GOT3 (cell line): ENCODE measurements at places on chromosomes 13 and 19.

- no peak for DNase-seq
Measured at GRCh38 chr13:97719736-97720135, 233.7 kb upstream of the IPO5 start.

GRCh38 chr13:70747262-70747661, 639.0 kb upstream of the KLHL1 start:
- no peak for DNase-seq

DNA sequence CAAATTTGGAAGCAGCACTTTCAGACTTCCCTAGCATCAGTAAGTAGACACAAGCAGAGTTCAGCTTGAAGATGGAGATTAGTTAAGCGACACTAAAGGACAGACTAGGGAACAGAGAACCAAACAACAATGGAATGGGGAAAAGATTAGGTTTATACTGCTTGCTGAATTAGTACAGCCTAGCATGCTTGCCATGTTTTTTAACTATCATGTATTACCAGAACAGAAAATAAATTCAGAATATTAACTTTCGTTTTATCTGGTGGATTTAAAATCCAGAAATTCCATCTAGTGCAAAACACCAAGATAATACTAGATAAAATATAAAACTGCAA, 451.5 kb upstream of the SLC10A2 start:
- no peak for DNase-seq

DNA sequence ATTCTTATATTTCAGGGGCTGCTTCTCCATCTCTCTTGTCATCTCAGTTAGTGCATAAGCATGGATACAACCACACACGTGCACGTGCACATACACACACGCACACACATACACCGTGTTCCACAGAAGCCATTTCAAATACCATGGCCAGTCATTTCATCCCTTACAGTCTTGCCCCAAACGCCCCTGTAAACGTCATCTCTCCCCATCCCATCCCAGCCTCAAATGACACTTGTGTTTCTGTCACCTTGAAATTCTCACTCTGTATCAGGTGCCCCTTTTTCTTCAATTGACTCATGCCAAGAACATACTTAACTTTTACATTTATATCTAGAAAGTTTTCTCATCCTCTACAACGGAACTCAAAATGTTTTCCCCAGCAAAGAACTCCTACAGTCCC, 220.5 kb downstream of the IRS2 start:
- no peak for DNase-seq

DNA sequence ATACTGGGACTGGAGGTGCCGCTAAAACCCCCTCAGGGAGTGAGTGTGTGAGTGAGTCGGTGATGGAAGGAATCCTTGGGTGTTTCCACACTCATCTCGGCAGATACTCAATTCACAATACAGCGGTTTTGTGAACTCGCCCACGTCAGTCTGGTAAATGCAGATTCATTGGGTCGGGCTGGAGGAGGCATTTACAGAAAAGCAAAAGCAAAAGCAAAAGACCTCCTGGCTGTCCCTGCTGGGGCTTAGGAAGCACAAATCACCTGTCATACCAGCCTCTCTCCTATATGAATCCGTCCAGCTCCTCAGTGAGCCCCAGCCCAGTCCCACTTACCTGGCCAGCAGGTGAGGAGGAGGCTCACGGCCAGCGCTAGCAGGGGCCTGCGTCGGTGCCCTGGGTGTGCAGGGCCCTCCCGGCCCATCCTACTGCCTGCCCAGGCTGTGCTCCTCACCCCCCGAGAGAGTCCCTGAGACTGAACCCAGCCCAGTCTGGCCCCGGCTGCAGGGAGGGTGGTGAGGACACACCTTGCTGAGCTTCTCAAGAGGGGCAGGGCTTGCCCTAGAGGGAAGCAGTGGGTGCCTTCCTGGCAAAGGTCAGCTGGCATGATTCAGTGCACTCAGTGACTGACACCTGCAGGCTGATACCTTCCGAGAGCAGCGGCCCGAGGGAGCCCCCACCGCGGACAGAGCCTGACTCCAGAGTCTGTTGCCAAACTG, at the start of gene MUC16:
TSS of gene MUC16 (minus strand) at position 475 of the 717 bp plus-strand sequence.
- no peak for DNase-seq

- no peak for DNase-seq
Measured at GRCh38 chr13:67152085-67152484, 78.1 kb downstream of the PCDH9 start.

DNA sequence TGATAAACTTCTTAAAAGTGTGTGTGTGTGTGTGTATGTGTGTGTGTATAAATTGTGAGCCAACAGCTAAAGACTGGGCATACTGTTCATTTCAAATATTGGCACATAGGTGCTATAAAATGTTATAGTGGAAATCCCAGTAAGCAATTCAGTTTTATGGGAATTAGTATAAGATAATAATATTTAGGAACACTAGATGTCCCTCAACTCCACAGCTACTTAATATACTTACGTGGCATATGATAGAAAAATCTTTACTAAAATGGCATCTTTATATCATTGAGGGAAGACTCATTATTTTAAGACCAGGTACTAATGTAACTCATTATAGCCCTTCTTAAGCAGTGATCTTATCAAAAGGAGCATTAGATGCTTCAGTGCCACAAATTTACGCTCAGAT, 266.2 kb downstream of the MAB21L1 start:
- no peak for DNase-seq

DNA sequence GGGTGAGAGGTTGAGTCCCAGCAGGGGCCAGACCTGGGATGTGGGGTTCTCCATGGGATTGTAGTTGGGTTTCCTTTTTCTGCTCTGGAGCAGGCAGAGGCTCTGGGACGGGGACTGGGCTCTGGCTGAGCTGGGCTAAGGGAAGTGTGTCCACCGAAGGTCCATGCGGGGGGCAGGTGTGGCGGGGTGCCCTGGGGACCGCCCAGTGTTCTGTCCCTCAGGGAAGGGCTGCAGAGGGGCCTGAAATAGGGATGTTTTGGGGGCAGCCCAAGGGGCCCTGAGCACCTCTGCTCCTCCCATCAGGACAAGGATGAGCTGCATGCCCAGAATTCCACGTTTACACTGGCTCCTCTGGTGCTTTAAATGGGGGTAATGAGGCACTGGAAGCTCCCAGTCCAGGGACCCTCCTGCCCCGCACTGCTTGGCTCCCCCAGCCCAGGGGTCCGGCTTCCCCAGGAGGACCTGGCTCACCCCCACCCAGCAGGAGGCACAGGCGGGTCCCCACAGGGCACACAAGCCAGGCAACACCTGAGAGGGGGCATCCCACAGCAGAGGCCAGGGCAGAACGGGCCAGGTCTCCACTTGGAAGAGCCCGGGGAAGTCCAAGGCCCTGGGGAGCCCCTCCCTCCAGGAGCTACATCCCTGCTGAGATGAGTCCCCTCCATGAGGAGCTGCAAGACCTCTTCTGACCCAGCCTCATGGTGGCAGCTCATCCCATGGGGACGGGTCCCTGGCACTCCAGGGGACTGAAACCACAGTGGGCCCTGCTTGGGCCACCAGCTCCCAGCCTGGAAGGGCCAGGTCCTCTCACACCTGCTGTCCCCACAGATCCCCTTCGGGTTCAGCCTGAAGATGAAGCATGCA, 14.7 kb upstream of the ZNF14 start:
- DNase-seq = no peak

DNA sequence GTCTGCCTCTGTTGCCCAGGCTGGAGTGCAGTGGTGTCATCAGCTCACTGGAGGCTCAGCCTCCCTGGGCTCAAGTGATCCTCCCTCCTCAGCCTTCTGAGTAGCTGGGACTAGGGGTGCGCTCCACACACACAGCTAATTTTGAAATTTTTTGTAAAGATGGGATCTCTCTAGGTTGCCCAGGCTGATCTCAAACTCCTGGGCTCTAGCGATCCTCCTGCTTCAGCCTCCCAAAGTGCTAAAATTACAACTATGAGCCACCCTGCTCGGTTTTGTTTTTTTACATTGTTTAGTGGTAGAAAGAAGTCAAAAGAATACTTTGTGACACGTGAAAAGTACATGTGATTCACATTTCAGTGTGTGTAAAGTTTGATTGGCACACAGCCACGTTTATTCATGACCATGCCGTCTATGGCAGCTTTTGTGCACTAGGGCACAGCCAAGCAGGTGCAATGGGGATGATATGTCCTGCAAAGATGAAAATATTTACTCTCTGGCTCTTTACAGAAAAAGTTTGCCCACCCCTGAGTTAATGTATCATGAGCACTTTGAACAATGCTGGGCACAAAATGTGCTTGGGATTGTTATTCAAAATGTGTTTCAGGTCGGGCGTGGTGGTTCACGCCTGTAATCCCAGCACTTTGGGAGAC, 16.2 kb upstream of the NFIC start:
- no peak for DNase-seq

GRCh38 chr19:13718733-13719132, 45.6 kb upstream of the MRI1 start:
- DNase-seq = peak; percentile 48

- no peak for DNase-seq
Measured at GRCh38 chr19:46721269-46722003, 4.5 kb upstream of the PRKD2 start.

GRCh38 chr13:61391426-61391825, 24.2 kb downstream of the PCDH20 start:
- DNase-seq = no peak

GRCh38 chr13:46621133-46621532, 68.2 kb downstream of the LRCH1 start:
- DNase-seq = no peak

GRCh38 chr13:111629457-111629856, 309.0 kb downstream of the TEX29 start:
- DNase-seq = no peak

DNA sequence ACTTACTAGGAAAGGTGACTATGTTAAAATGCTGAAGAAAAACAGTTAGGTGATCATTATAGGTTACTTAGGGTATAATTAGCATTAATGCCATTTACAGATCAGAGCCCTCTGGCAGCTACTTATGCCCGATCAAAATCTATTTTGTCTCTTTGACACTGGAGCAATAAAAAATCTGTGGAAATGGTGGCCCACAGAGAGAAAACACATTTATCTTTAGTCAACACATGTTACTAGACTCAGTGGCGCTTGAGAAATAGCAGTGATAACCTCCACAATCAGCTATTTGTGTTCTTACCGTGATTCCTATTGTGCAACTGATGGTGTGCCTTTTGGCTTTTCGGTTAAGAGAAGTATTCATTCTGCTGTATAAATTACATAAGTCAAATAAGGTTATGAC, 1519.6 kb downstream of the PCDH9 start:
- DNase-seq = no peak

DNA sequence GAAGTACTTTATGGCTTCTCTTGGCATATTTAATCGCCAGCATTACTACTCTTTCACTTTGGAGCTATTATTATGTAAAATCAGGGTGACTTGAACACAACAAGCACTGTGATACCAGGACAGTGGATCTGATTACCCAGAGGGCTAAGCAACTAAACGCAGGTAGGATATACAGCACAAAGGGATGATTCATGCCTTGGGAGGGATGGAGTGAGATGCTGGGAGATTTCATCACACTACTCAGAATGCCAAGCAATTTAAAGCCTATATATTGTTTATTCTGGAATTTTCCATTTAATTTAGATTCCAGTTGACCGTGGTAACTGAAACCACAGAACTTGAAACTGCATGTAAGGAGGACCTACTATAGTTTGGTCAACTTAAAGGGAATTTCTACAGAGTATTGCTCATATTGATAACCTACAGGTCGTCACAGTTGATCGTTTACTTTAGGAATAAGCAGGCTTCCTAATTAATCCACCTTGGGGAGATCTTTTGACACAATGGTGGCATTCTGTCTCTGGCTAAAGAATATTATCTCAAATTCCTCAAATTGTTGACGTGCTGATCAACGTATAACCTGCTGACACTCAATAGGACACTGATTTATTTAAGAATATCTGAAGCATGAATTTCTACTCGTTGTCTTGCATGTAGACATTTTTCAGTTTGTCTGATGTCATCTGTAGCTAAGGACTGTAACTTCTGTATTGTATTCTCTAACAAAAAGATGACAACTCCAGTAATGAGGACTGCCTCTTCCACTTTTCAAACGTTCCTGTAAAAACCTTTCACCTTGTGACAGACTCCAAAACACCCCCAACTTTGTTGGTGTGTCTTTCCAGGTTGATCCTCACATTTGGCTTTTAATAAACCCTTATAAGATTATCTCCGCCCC, 254.2 kb downstream of the GPC5 start:
- no peak for DNase-seq

DNA sequence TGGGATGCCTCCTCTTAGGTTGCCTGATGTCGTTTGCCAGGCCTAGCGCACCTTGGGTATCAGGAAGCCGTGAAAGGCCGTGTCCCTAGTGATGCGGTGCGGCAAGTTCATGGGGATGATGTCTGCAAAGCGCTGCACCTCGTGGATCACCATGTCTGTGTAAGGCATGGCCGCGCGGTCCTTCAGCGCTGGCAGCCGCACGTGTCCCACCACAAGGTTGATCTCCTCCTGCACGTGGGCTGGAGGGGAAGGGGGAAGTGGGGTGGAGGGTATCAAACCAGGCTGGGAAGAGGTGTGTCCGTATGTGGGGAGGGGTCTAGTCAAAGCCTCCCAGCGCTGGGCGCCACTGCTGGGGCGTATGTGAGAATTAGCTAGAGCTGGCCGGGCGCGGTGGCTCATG, 23.2 kb downstream of the EGLN2 start:
- no peak for DNase-seq

GRCh38 chr13:112077729-112078128, 10.8 kb downstream of the SOX1 start:
- DNase-seq = no peak

- no peak for DNase-seq
Measured at GRCh38 chr19:39170386-39171231, 26.2 kb upstream of the NCCRP1 start.

DNA sequence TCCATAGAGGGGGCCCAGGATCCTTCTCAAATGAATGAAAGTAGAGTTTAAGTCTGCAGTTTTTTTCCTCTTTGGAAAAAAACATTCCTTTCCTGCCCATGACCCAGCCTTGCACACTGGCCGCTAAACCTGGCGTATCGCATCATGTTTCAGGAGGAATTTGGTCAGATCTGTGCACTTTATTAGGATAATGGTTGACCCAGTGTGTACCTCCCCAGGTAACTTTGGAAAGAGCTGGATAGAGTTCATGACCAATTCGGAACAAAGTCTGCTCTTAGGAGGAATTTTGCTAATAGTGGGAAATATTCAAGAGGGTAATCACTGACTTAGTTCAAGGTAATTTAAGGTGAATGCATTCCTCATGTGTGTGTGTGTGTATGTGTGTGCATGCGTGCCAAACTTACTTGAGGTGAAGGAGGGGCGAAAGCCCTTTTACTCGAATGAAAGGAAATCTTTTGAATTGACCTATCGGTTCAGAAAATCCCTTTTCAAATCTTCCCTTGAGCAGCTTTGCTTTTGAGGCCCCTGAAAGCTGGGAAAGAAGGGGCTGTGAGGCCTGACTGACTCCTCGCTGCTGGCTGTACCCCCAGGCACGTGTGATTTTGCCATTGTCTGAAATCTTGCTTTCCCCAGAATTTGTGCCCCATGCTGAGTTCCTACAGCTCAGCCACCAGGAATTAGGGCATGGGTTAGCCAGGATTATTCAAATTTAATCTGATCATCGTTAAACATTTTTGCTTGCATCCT, 46.3 kb downstream of the SIPA1L3 start:
- no peak for DNase-seq

- DNase-seq = no peak
Measured at GRCh38 chr13:75345193-75345592, 136.8 kb downstream of the TBC1D4 start.
